NCI-H2171 treated with DMSO at 0.1 percent for 48 hours (cell line): ENCODE measurements at places on chromosomes 5 and 9.
A peak's percentile ranks its signal among the peaks of the same experiment; 100 is the strongest.

- DNase-seq: no peak
Measured at GRCh38 chr9:100294806-100295205, 57.9 kb downstream of the TEX10 start.

- peak; percentile 10 for DNase-seq
Measured at GRCh38 chr9:123998970-123999621, 12.5 kb upstream of the LHX2 start.

DNA sequence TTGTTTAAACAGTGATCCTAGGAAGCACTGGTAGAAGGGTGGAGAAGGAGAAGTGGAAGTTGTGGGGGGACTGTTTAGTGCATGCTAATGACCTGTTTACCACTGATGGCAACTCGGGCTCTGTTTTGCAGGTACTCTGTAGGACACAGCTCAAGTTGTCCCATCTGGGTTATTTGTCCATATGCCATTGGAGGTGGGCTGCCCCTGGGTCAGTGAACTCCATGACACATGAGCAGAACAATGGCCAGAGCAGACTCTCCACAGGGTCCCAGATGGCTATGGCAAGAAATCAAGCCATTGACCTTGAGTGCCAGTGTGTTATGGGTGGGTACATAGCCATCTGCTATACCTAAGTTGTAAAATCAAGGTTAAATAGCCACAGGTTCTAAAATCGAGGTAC, 175.9 kb downstream of the GAS1 start:
- no peak for DNase-seq

DNA sequence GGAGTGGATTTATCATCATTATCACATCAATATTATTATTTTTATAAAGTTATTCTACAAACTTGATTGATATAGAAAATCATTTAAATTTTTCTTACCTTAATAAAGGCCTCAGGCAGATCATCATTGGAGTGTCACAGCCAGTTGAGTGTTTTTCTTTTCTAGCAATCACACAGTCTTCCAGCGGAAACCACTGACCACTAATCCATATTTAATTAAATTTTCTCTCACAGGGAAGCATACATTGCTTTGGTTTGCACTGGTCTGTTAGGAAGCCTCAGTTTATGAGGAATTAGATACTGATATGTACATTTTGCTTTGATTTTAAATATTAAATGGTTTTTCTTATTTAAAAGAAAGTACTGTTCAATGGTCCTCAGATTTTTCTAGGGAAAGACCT, 6.7 kb downstream of the SPZ1 start:
- no peak for DNase-seq

- no peak for DNase-seq
Measured at GRCh38 chr9:121577166-121577565, 74.3 kb upstream of the DAB2IP start.

GRCh38 chr9:114397848-114398605, 10.2 kb upstream of the AKNA start:
- peak; percentile 93 for DNase-seq

GRCh38 chr9:38154501-38155421, 85.7 kb upstream of the SHB start:
- DNase-seq: no peak

DNA sequence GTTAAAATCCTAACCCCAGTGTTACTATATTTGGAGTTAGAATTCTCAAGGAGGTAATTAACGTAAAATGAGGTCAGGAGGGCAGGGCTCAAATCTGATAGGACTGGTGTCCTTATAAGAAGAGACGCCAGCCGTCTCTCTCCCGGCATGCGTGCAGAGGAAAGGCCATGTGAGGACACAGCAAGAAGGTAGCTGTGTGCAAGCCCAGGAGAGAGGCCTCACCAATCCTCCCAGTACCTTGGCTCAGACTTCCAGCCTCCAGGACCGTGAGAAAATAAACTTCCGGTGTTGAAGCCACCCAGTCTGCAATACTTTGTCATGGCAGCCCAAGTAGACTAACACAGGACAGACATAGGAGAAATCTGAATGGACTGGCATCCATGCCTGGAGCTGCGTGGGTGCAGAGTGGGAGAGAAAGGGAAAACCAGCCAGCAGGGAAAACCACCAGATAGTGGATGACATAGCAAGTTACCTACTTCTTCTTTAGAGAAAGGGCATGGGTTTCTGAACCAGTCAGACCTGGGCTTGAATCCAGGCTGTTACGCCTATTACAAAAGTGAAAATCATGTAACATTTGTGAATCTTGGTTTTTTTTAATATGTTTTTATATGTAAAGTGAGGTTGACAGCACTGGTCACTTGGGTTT, 89.2 kb downstream of the FSTL4 start:
- DNase-seq: no peak

GRCh38 chr5:169944922-169945680, 35.2 kb downstream of the INSYN2B start:
- no peak for DNase-seq

GRCh38 chr5:113204525-113205161, 228.0 kb downstream of the DCP2 start:
- DNase-seq: peak; percentile 77

- no peak for DNase-seq
Measured at GRCh38 chr5:114657342-114658130, 295.7 kb downstream of the KCNN2 start.

- DNase-seq: peak; percentile 42
Measured at GRCh38 chr5:179763215-179763945, 30.4 kb upstream of the LTC4S start.

GRCh38 chr5:37495210-37495609, 116.1 kb downstream of the WDR70 start:
- peak; percentile 37 for DNase-seq

GRCh38 chr9:128374221-128374675, 3.1 kb downstream of the URM1 start:
- DNase-seq: no peak

DNA sequence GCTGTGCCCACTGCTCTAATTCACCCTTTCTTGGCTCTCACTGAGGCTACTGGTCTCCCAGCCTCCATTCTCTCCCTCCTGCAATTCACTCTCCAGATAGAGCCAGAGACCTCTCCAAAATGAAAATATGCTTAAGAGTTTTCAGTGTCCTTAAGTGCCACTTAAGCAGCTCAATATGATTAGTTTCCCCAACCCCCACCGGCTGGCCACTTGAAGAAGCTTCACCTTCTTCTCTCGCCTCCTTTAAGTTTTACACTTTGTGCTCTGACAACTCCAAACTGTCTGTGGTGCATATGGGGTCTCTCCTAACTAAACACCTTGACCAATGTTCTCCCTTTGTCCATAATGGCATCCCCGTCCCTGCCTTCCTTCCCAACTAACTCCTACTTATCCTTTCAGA, 53.4 kb downstream of the CDK5RAP2 start:
- DNase-seq: no peak

DNA sequence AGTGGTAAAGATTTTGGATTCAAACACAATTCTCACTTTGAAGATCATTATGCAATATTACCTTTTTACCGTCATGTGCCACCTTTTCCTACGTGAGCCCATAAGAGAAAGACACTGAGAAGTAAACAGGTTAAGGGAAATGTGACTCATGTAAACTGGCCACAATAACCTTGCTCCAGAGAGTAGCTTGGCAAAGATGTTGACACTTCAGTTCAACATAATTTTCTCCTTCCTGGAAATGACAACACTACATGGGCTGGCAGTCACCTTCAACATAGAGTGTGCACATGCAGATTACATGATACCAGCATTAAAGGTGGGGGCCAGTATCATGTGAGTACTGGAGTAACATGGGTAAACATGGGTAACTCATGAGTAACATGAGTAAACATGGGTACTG, 141.9 kb downstream of the CDK5RAP2 start:
- no peak for DNase-seq

DNA sequence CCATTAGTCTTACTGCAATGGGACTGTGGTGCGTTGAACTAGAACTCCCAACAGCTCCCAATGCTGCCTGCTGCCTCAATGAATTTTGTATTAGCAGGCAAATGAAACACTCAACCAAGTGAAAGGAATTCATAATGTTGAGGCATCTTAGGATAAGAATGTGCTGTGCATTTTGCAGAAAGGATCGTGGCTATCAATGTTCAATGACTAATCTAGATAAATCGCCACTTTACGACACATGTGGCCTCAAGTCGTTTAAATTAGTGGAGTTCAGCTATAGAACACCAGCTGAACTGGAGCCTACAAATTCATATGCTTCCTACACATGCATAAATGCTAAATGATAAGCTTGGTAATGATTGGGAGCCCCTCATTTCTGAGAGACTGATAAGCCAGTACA, 318.4 kb downstream of the PSAT1 start:
- DNase-seq: no peak
